H1 (cell line): ENCODE measurements at places on chromosomes 4 and X. TPM values are rescaled to one million over a fixed set of nuclear protein-coding genes. Genes with fewer than 3 reads are reported as not detected.

ZNF711 gene
- total RNA-seq = 15.5 and 16.3 TPM in 2 replicates

FAM236B gene
- not detected in 2 replicates for total RNA-seq

OPN1MW3 gene
- total RNA-seq = not detected in 2 replicates

CYTL1 gene
- total RNA-seq = 8.1 and 9.8 TPM in 2 replicates
